ENCODE measurements at places on chromosomes 1 and 21.

DNA sequence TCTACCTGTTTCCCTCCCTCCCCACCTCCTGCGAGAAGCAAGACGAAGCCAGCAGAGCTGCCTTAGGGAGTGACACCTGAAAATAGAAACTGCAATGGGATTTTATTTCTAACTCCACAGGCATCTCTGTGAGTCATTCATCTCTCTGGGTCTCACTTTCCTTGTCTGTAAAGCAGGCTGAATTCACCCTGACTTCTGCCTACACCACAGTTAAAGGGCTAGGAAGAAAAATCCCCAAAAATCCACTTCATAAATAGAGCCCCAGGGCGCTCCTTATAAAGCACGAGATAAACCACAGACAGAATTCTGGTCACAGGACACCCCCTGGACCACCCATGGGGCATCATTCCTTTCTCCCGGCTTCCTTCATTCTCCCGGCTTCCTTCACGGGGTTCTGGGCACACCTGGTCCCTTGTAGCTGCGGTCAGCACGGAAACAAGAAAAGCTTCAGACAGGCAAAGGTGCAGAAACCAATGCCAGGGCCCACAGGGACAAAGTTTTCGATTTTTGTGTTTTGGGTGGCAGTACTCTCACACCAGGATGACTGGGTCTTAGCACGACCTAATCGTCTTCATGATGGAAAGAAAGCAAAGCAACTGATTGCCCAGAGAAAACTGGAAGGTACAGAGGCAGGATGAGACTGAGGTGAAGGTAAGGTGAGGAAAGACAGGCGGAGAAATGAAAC, 2.8 kb upstream of the H6PD start:
- DNase-seq: no peak

DNA sequence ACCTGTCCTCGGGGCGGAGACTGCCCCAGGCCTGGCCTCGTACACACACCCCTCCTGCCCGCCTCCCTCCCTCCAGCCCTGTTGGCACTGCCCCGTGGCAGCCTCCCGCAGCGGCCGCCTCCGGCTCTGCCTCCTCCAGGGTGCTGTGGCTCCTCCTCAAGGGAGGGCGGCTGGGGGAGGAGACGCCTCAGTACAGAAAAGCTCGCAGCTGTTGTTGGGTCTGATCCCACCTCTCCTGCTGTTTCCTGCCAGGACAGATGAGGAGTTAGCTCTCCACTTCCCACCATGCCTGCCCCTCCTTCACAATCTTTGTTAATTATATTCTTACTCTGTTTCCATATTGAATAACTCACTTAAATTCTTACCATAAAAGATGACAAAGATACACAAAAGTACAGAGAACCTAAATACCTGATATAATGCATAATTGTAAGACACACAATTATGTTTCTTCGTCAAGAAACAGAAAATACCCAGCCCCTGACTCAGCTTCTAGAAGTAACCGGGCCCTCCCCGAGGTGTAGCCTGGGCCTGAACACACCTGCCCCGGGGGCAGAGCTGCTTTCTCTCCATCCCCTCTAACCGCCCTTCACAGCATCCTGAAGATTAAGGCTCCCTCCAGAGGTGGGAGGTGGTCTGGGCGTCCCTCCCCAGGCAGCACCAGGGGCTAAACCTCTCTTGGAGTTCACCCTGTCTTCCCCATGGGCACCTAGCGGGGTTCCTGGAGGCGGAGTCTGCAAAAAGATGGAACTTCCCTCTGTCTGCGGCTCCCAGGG, 30.6 kb upstream of the COL6A1 start:
- no peak for DNase-seq

DNA sequence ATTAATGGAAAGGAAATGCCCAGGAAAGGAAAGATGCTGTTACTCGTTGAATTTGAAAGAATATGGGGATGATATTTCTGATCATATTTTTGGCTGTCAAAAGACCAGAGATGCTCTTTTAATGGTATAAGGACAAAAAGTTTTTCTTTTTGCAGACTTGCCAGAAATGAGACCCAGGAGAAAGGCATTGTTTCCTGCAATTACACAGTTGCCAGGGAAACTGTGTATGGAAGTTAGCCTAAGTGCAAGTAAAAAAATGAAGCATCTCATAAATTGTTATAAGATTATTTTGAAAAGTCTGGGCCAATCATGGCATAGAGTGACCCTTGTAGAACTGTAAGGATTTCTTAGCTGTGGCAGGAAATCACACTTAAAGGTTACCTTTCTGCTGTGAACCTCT, 155.7 kb upstream of the BEND5 start:
- DNase-seq: no peak

DNA sequence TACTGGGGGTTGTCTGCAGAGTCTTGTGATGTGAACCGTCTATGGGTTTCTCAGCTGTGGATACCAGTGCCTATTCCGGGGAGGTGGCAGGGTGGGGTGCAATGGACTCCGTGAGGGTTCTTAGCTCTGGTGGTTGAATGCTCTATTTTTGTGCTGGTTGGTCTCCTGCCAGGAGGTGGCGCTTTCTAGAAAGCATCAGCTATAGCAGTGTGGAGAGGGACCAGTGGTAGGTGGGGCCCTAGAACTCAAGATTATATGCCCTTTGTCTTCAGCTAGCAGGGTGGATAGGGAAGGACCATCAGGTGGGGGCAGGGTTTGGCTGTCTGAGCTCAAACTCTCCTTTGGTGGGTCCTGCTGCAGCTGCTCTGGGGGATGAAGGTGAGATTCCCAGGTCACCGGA, 127.3 kb upstream of the PLD5 start:
- no peak for DNase-seq

- DNase-seq: no peak
These were observed 5.7 kb upstream of the CHD5 start for GRCh38 chr1:6185635-6186382.

GRCh38 chr1:19319196-19319595, 7.1 kb downstream of the SLC66A1 start:
- no peak for DNase-seq

DNA sequence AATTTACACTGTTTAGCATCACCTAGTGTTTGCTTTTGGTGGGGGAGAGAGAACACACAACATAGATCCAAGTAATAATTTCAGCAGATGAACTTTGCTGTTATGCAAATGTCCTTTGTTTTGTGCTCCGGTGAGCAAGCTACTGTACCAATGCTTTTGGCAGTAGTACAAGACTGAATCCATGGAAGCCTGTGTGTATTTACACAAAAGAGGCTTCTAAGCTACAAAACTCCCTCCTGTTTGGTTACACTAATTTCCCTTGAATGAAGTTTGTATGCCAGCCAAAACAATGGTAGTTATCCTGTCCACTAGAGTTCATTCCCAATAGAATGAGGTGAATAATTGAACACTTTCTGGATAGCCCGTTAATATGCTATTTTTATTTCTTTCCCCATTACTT, 320.5 kb downstream of the KCTD3 start:
- DNase-seq: no peak

DNA sequence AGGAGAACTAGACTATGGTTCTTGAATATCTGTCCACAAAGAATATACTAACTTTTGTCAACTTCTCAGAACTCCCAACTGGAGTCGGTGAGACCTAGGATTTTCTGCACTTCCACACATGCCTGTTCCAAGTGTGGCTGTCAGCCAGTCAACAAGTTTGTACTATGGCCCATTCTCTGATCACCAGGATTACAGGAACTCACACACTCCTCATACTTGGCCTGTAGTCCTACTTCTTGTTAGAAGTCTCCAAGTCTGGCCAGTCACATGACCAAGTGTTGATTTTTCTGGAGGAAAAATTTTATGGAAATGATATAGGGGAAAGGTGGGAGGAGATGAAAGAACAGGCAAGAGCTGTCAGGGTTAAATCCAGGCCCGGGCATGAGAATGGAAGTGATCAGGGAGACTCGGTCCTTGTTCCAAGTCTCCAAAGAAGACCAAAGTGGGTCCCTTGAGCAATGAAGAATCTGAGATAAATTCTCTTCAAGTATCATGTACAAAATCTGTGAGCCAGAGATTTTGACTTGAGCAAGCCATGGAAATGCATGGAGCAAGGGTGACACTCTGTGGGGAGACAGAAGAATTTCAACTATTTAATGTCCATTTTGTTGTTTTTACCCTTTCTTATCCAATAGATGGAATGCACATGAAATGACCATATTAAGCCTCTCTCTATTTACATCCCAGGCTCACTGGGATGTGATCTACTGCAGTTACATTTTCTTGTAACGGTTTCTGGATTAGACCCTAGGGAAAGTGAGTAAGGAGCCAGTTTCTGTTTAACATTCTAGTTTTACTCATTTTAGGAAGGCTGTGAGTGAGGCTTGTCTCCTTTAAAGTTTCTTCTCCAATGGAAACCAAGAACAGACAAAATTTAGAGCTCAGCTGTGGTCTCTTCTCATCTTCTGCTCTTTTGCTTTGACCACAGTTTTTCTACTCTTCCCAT, 320.9 kb downstream of the ASTN1 start:
- no peak for DNase-seq

GRCh38 chr1:218503102-218503501, 158.0 kb downstream of the TGFB2 start:
- no peak for DNase-seq

GRCh38 chr21:44836666-44837471, 19.0 kb upstream of the SUMO3 start:
- DNase-seq: no peak

DNA sequence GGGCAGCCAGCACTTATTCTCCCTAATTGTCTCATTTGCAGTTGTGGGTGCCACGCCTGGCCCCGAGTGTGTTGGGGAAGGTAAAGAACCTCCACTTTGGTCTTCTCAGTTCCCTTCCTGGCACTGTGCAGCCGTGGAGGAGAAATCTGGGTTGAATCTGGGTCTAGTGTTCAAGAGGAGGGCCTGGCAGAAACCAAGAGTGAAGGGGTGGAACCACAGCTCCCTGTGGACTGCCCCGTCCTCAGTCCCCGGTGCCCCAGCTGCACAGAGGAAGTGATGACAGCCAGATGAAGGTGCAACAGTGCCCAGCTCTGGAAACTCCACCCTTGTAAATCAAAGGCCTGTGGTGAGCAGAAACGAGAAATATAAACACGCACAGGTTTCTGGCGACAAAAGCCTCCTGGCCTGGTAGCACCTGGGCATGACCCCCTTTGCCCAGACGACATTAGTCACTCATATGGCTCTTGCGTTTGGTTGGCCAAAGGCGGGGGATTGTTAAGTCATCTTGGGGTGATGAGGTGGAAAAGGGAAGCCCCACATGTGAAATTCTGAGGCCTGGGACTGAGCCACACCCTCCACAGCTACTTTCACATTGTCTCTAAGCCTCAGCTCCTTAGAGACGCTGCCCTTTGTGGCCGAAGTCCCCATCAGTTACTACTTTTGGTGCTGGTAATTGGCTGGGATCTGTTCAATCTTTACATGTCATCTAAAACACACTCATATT, 4.2 kb upstream of the ECE1 start:
- peak; percentile 58 for DNase-seq

- no peak for DNase-seq
These were observed 3.9 kb upstream of the KRTAP10-6 start for GRCh38 chr21:44596068-44596725.

GRCh38 chr1:112904071-112904830, 51.7 kb downstream of the SLC16A1 start:
- DNase-seq: no peak

- no peak for DNase-seq
These were observed 772.3 kb upstream of the ADAMTS5 start for GRCh38 chr21:27739187-27739586.

DNA sequence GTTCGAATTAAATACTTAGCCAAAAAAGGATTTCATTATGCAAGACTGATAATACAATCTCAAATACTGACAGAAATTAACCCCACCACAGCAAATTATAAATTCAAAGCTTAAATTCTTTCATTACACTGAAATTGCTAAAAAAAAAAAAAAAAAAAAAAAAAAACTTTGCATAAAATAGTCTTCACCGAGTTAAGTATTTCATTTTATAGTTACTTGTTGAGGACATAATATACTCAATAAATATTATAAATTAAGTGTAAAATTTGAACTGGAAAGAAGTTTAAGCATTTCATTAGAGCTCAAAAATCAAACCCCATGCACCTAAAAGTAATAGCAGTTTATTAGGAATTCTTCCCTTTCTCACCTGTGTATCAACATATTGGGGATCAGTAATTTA, 1.9 kb upstream of the PSMG1 start:
- no peak for DNase-seq

- DNase-seq: no peak
These were observed 16.5 kb upstream of the TSPAN2 start for GRCh38 chr1:115105831-115106230.

All from stimulated activated CD8-positive, alpha-beta memory T cell treated with anti-CD3 and anti-CD28 coated beads, Interleukin-7, amount 100 ng/mL, for 1 hour (primary cell).